Hepatocyte (in vitro differentiated cells): ENCODE measurements at places on chromosomes 11 and 22. TPM values are rescaled to one million over a fixed set of nuclear protein-coding genes. Genes with fewer than 3 reads are reported as not detected.
A peak's percentile ranks its signal among the peaks of the same experiment; 100 is the strongest.

GRCh38 chr11:92948116-92948515 is 21.3 kb upstream of the MTNR1B start:
- H3K27ac ChIP-seq: peak overlapping the region; percentile 52
- DNase-seq: peak; percentile 57
- H3K4me3 ChIP-seq: no peak overlapping the region
- H3K27me3 ChIP-seq: no peaks in the 10 kb centered on the region

GRCh38 chr11:34784318-34784841 is 131.8 kb downstream of the APIP start:
- no peaks in the 10 kb centered on the region for H3K36me3 ChIP-seq
- no peak for DNase-seq

DNA sequence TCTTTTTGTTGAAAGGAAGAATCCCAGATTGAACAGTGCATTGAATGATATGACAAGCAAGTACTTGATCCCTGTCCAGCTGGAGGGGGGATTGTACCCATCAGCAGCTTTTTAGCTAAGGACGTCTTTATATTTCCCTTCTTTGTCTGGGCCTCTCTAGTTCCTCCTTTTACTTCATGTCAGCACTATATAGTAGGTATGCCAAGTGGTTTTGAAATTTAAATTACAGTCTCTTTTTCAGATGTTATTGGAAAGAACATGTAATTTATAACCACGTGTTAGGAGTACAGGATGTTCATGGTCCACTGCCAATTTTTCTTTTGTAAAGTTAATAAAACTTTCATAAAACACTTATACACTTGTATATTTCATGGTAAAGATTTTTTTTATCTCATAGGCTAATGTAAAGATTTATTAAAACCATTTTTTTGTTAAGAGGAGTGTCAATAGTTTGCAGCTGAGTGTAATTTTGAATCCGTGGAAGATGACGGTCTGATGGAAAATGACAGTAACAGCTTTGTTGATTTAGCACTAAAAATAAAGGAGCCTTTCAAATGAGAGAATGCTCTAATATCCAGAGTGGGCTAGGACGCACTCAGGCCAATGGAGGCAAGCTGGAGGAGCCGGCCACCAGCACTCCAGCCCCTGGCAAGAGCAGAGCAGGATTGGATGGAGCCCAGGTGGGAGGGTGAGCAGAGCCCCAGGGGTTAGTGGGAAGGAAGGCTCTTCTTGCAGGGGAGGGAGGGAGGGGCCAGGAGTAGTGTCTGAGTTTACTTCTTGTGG is 488.3 kb downstream of the INSC start:
- no peak overlapping the region for H3K4me3 ChIP-seq
- peaks cover 6% of the 10 kb centered on the region for H3K4me1 ChIP-seq
- no peaks in the 10 kb centered on the region for H3K36me3 ChIP-seq
- DNase-seq: peak; percentile 39
- H3K27me3 ChIP-seq: no peaks in the 10 kb centered on the region

- H3K4me1 ChIP-seq: peaks cover 19% of the 10 kb centered on the region
- no peaks in the 10 kb centered on the region for H3K27me3 ChIP-seq
- H3K4me3 ChIP-seq: no peak overlapping the region
- H3K27ac ChIP-seq: peak overlapping the region; percentile 21
- peaks cover 8% of the 10 kb centered on the region for H3K36me3 ChIP-seq
Measured at GRCh38 chr11:75403037-75403436, 3.7 kb downstream of the RPS3 start.

- no peaks in the 10 kb centered on the region for H3K27me3 ChIP-seq
- no peak overlapping the region for H3K4me3 ChIP-seq
- H3K36me3 ChIP-seq: no peaks in the 10 kb centered on the region
- no peaks in the 10 kb centered on the region for H3K4me1 ChIP-seq
- DNase-seq: no peak
Measured at GRCh38 chr11:26410706-26411366, 78.9 kb downstream of the ANO3 start.

- peaks cover 21% of the 10 kb centered on the region for H3K27me3 ChIP-seq
- no peak for DNase-seq
- no peak overlapping the region for H3K4me3 ChIP-seq
- H3K4me1 ChIP-seq: no peaks in the 10 kb centered on the region
Measured at GRCh38 chr11:45318516-45318915, 32.4 kb upstream of the SYT13 start.

GRCh38 chr11:116070520-116070919 is 566.3 kb upstream of the CADM1 start:
- H3K4me3 ChIP-seq: no peak overlapping the region
- DNase-seq: no peak
- no peaks in the 10 kb centered on the region for H3K36me3 ChIP-seq
- peaks cover 17% of the 10 kb centered on the region for H3K27me3 ChIP-seq
- H3K27ac ChIP-seq: no peak overlapping the region

The PHF21B gene
- 0.40 and 1.9 TPM in 2 replicates for total RNA-seq

- H3K4me1 ChIP-seq: no peaks in the 10 kb centered on the region
- H3K4me3 ChIP-seq: no peak overlapping the region
- no peaks in the 10 kb centered on the region for H3K36me3 ChIP-seq
Measured at GRCh38 chr11:35376613-35377012, 42.7 kb downstream of the SLC1A2 start.

- no peaks in the 10 kb centered on the region for H3K4me1 ChIP-seq
- no peak overlapping the region for H3K4me3 ChIP-seq
- no peak overlapping the region for H3K27ac ChIP-seq
- peak; percentile 43 for DNase-seq
- no peaks in the 10 kb centered on the region for H3K36me3 ChIP-seq
- H3K27me3 ChIP-seq: no peaks in the 10 kb centered on the region
Measured at GRCh38 chr11:93652161-93652597, 9.3 kb upstream of the CEP295 start.

The INSC gene
- total RNA-seq: 0.10 TPM in 1 of 2 replicates, not detected in the other

The SCGB1A1 gene
- total RNA-seq: not detected in 2 replicates

The MED19 gene
- total RNA-seq: 14.5 and 15.5 TPM in 2 replicates

The POU2AF2 gene
- total RNA-seq: not detected in 2 replicates

DNA sequence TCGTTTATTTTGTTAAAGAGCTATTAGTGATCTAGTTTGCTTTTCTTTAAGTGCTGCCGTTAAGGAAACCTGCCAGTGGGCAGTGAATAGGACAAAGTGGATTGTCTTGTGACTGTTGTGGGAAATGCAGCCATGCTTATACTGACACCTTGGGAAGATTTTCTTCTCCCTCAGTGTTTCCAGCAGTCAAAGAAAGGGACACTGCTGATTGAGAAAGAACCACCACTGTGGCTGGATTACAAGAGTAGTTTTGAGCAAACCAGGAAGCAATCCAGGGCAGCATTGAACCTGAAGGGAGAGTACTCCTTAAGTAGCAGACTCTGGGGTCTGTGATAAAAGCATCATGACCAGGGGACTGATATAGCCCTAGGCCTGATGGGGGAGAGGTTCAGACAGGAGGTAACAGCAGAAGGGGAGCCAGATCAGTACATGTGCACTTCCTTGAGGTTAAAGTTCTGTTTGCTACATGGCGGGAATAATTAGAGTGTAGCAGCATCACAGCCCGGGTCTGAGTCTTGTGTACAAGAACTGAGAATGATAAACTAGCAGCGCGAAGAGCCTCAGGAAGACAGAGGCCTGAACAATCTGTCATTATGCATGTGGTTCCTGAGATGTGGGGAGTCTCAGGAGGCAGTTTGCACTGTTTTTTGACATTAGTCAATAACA is 167.8 kb downstream of the C11orf91 start:
- no peak overlapping the region for H3K4me3 ChIP-seq
- H3K27me3 ChIP-seq: peaks cover 4% of the 10 kb centered on the region
- H3K36me3 ChIP-seq: no peaks in the 10 kb centered on the region
- H3K4me1 ChIP-seq: no peaks in the 10 kb centered on the region

GRCh38 chr11:14969901-14970323 is 2.2 kb downstream of the CALCA start:
- H3K27ac ChIP-seq: no peak overlapping the region
- peak; percentile 69 for DNase-seq
- peaks cover 23% of the 10 kb centered on the region for H3K4me1 ChIP-seq
- H3K36me3 ChIP-seq: no peaks in the 10 kb centered on the region
- H3K27me3 ChIP-seq: peaks cover 76% of the 10 kb centered on the region

DNA sequence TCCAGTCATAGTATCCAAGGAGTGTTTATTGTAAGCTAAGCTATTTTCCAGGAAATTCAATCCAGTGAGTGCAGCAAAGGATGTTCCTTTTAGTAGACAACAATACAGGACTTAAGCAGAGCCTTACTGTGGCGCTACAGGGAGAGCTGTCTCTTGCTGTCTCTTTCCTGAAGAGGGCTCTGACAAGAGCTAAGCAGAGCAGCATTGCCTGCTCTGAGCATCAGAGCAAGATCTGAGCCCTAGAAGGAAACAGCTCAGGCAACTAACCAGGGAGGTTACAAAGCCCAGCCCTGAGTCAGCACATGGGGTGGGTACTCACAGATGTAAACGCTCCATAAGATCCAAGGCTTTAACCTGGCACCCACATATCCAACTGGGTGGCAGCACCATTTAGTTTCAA is 8.0 kb downstream of the LAYN start:
- H3K4me3 ChIP-seq: no peak overlapping the region
- DNase-seq: no peak
- H3K4me1 ChIP-seq: peaks cover 7% of the 10 kb centered on the region
- H3K27ac ChIP-seq: no peak overlapping the region

DNA sequence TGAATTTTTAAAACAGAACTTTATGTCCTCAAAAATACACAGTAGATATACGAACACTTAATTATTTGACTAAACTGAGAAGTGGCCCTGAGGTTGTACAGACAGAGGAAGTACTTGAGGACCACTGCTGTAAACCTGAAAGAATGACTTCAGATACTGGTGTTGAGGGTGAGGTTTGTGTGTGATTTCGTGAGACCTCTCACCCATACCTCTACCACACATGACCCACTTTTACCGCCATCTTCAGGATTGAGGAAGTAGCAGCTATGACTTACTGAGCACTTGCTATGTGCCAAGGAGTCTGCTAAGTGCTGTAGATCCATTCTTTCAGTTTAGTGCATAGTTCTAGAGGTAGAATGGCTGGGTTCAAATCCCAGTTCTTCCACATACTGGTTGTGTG is 21.9 kb downstream of the MMP13 start:
- no peak overlapping the region for H3K27ac ChIP-seq
- peaks cover 27% of the 10 kb centered on the region for H3K4me1 ChIP-seq

DNA sequence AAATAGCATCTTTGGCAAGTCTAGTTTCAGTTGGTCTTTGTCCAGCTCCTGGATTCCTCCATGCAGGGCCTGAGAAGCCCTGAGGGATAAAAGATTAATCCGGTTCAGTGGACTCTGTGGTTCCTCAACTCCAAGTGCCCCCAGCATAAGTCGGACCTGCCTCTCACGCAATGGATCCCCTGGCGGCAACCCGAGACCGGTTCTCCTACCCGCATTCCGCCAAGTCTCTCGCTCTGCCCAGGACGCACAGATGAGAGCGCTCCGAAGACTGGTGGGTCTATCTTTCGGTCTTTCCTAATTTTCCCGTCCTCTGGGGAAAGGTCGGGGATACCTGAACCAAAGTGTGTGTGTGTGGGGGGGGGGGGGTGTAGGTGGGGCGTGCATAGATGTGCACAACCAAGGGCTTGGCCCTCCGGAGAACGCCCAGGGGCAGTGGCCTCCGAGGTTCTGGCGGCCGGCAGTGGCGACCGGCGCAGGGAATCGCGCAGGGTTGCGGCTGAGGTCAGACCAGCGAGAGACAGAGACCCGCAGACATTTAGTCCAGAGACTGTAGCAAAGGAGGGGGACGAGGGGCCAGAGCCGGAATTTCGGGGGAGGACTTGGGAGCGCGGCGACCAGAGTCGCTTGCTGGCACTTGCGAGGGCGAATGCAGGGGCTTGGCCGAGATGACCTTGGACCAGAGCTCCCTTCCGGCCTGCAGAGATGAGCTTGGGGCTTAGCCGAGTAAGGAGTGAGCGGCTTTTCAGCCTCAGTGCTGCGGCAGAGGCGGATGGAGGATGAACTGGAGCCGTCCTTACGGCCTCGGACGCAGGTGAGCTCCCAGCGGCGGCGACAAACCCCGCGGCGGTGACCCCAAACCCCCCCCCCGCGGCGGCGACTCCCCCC is 712 bp upstream of the SLC2A11 start:
- H3K4me1 ChIP-seq: peaks cover 11% of the 10 kb centered on the region
- DNase-seq: peak; percentile 73
- H3K27me3 ChIP-seq: no peaks in the 10 kb centered on the region
- peak overlapping the region; percentile 64 for H3K4me3 ChIP-seq
- no peaks in the 10 kb centered on the region for H3K36me3 ChIP-seq

DNA sequence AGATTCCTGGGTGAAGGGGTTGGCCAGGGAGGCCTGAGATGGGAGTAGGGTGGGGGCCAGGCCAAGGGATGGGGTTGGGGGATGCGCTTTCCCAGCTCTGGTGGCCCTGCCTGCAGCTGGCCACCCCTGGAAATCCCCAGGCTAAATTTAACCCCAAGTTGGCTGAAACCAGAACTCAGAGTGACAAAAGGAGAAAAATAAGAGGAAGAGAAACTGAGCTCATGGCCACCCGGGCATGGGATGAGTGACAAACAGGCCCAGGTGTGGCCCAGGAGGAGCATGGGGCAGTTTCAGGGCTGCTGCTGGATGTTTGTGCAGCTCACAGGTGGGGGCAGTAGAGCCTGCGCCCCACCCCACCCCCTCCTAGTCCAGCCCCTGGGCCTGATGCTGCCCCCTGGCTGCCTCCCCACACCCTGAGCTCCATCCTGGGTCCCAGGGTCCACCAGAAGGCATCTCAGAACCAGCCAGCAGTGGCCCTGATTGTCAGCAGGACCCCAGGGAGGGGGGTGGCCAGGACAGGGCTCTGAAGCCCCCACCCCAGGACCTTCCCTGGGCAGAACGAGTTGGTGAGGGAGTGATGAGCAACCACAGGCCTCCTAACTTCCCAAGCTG is 48.0 kb downstream of the IGLL5 start:
- H3K4me1 ChIP-seq: no peaks in the 10 kb centered on the region
- no peak overlapping the region for H3K27ac ChIP-seq
- no peak for DNase-seq
- no peaks in the 10 kb centered on the region for H3K27me3 ChIP-seq

- no peak overlapping the region for H3K27ac ChIP-seq
- H3K4me1 ChIP-seq: no peaks in the 10 kb centered on the region
- H3K27me3 ChIP-seq: no peaks in the 10 kb centered on the region
- DNase-seq: no peak
Measured at GRCh38 chr11:129268371-129268770, 76.2 kb upstream of the ARHGAP32 start.

DNA sequence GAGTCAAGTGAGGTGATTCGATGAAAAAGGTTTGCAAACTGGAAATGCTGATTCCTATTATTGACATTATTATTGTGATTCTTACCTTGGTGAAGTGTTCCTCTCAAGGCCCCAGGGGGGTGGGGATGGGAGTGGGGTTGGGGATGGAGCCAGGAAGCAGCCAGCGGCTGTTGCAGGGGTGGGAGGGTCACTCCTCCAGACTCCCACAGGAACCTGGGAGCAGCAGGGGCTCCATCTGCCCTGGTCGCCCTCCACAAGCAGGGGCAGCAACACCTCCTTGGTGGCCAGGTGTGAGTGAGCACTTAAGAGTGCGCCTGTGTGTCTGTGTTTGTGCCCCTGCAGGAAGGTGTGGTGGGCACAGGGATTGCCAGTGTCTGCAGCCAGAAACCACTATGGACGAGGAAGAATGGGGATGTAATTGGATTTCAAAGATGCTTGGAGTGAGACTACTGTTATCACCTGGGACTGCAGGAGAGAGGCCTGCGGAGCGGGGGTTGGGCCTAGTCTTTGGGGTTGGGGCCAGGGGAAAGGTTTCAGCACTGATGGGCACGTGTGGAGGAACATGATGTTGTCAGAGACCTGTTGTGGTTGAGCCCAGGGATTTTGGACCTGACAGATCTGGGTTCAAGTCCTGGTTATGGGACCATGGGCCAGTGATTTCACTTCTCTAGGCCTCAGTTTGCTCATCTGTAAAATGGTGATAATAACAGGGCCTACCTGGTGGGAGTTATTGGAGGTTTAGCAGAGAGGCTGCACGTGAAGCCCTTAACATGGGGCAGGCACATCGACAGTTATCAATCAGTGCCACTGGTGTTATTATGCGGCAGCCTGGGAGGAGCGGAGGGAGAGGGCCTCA is 3.6 kb upstream of the TP53I11 start:
- peaks cover 41% of the 10 kb centered on the region for H3K4me1 ChIP-seq
- no peaks in the 10 kb centered on the region for H3K36me3 ChIP-seq
- H3K27ac ChIP-seq: peak overlapping the region; percentile 47
- H3K27me3 ChIP-seq: peaks cover 2% of the 10 kb centered on the region

The SOX6 gene
- 75.7 and 90.4 TPM in 2 replicates for total RNA-seq

The PC gene
- total RNA-seq: 39.7 and 47.4 TPM in 2 replicates
